ENCODE measurements at places on chromosomes 13 and 19. TPM values are rescaled to one million over a fixed set of nuclear protein-coding genes. Genes with fewer than 3 reads are reported as not detected.

DNA sequence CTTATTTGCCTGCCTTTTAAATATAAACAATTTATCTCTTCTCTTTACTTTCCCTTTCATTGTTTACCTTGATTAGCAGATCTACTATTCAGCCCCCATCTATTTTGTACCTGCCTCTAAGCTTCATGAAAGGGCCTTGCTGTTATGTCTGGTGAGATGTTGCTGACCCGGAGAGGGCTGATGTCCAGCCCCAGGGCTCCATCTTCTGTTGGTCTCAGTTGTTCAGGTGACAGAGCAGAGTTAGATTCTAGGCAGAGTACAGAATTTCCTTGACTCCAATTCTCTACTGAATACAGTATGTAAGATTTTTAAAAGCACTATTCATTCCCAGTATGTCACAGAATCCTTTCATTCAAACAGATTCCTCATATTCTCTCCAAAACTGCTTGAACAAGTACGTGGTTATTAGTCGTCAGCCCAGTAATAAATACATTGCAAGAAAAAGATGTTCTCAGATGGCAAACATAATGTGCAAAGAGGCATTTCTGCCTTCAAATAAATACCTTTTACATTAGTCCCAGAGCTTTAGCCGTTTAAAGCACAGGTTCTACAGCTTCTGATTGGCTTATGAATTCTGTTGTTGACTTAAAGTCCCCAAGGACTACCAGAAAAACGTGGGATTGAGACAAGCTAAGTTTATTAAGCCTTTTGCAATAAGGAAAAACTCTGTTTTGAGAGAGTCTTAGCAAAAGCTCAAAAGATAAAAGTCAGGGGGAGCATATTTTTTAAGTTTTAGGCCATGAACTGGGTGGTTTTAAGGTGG lies 159.1 kb downstream of the GPC5 start:
- no peak for DNase-seq

- DNase-seq = no peak
Measured at GRCh38 chr19:34733266-34733745, 737 bp upstream of the ZNF181 start.

GRCh38 chr13:40318366-40318765 lies 348.1 kb downstream of the FOXO1 start:
- no peak for DNase-seq

- DNase-seq = no peak
Measured at GRCh38 chr19:14889994-14890642, 4.2 kb upstream of the OR7A17 start.

Gene KBTBD7
- 3.8 TPM for total RNA-seq

Data from glomerular endothelial cell (primary cell).